ENCODE measurements at places on chromosomes 5 and 9.

- DNase-seq, result no peak
Observed at GRCh38 chr5:760363-761058, 24.0 kb downstream of the ZDHHC11B start.

GRCh38 chr9:98010445-98010844 is 27.3 kb downstream of the ANP32B start:
- no peak for DNase-seq

DNA sequence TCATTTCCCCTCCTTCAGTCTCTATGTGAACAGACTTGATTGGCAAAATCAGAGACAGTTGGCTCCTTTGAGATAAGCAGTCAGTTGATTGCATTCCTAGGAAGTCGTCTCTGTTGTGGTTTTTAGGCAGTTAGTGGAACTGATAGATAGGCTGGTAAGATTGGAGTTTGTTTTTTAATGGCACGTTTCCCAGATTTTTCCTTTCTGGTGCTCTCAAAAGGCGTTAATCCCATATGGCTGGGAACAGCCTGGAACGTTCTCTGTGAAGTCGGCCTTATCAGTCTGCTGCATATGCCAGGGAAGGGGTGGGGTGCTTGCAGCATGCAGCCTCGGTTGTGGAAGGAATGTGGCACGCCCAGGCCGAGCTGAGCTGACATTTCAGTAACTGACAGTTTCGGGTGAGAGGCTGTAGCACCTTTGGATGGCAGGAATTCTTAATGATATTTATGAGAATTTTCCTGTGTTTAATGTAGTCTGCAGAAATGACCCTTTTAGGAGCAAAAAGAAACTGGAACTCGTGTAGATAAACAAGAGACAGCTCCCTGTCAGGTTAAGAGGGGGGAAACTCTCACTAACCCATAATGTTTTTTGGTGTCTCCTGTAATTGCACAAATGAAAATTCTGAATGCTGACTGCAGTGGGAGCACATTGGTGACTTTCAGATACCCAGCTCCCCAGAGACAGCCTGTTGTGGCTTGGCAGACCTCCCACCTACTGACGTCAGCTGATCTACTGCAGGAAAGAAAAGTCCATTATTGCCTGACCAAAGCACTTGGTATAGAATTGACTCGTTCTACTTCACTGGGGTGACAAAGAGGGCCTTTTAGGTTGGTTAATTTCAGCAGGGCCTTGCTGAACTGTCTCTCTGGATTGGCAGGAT is 6.3 kb downstream of the SPTAN1 start:
- peak; percentile 58 for DNase-seq

- DNase-seq, result no peak
Observed at GRCh38 chr5:51377151-51378060, 5.8 kb upstream of the ISL1 start.

Measured in AG04449 (cell line).